Endodermal cell (in vitro differentiated cells): ENCODE measurements at places on chromosomes 6 and 20. TPM values are rescaled to one million over a fixed set of nuclear protein-coding genes. Genes with fewer than 3 reads are reported as not detected.

Gene SLC22A16
- not detected in 3 replicates for total RNA-seq

GRCh38 chr6:26159357-26160273, 72.4 kb downstream of the HFE start:
- no peaks in the 10 kb centered on the region for H3K4me1 ChIP-seq
- H3K36me3 ChIP-seq = no peaks in the 10 kb centered on the region
- peak overlapping the region; percentile 2 for H3K27ac ChIP-seq
- H3K4me3 ChIP-seq = peak overlapping the region; percentile 87

- no peak for DNase-seq
- H3K4me1 ChIP-seq = no peaks in the 10 kb centered on the region
- no peak overlapping the region for H3K4me3 ChIP-seq
- no peak overlapping the region for H3K27ac ChIP-seq
- no peaks in the 10 kb centered on the region for H3K27me3 ChIP-seq
These were observed 43.2 kb upstream of the PNRC1 start for GRCh38 chr6:89037141-89037900.

- no peaks in the 10 kb centered on the region for H3K27me3 ChIP-seq
- H3K36me3 ChIP-seq = no peaks in the 10 kb centered on the region
- no peaks in the 10 kb centered on the region for H3K4me1 ChIP-seq
These were observed 5.3 kb upstream of the GUCA1B start for GRCh38 chr6:42200035-42200434.
